ENCODE measurements at places on chromosomes 5 and 9.

DNA sequence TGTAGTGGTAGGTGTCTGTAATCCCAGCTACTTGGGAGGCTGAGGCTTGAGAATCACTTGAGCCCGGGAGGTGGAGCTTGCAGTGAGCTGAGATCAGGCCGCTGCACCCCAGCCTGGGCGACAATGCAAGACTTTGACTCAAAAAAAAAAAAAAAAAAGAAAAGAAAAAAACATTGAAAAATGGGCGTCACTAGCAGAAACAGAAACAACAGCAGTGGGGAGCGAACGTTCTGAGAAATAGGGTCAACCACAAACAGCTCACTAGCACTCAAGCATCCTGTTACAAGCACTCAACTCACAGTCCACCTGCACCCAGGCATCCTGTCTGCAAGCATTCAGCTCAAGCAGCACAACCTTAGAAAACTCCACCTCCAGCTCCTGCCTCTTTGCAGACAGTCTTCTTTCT is 17.2 kb downstream of the TRIM14 start:
- DNase-seq: no peak

GRCh38 chr5:9930156-9930555 is 300.0 kb upstream of the TAS2R1 start:
- no peak for DNase-seq

DNA sequence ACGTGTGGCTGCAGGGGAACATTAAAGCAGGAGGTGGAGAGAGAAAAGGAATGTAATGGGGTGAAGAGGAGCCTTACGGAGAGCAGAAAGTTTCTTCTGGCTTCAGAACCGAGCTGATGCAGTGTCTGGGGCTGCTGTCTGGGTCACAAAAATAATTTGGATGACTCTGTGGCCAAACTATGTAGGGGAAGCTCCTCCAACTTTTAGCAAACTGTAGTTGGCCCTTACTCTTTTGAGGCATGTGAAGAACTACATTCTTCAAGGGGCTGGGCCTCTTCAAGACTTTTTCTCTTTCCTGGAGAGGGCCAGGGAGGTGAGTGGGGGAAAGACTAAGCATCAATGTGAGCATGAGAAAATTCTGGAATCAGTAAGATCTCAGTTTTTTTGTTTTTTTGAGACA is 31.9 kb upstream of the SPARC start:
- no peak for DNase-seq

GRCh38 chr9:3862561-3862960 is 336.8 kb upstream of the RFX3 start:
- no peak for DNase-seq

GRCh38 chr5:118919016-118919415 is 69.3 kb downstream of the DTWD2 start:
- no peak for DNase-seq

DNA sequence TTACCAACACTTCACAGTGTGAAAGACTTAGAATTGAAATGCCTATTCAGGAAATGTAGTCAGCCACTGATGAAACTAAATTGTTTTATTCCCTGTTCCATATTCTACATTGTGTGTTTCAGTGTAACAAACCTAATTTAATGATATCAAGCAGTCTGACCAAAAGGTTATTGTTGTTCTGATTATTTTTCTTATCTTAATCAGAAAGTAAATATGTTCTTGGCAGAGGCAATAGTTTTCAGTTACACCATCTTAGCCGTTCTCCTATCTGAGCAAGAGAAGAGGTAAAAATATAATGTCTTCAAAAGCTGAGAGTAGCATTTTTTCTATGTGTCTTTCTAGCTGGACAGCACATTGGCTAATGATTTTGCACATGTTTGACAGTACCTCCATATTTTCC is 17.1 kb downstream of the CDC26 start:
- DNase-seq: no peak

- DNase-seq: no peak
Measured at GRCh38 chr5:119453040-119453373, 710 bp downstream of the HSD17B4 start.

GRCh38 chr5:109709225-109709624 is 19.5 kb downstream of the MAN2A1 start:
- DNase-seq: no peak

GRCh38 chr5:57012511-57012910 is 60.6 kb upstream of the MIER3 start:
- no peak for DNase-seq

- DNase-seq: no peak
Measured at GRCh38 chr5:88536146-88536545, 267.5 kb upstream of the TMEM161B start.

DNA sequence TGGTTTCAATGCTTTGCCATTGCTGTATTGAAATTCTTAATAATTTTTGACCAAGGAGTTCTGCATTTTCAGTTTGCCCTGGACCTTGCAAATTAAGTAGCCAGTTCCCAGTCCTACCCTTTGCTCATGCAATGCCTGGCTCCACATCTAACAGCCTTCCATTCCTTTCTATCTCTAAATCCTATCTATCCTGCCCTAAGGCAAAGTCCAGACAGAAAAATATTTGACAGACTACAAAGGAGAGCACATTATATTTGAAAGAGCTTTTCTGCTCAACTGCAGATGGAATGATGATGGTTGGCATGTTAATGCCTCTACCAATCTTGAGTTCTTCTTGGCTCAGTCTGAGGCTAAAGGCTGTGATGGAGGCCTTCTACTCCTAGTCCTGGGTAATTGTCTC is 15.5 kb downstream of the SLC22A4 start:
- no peak for DNase-seq

GRCh38 chr5:132639706-132640130 is 18.3 kb upstream of the IL13 start:
- DNase-seq: no peak

DNA sequence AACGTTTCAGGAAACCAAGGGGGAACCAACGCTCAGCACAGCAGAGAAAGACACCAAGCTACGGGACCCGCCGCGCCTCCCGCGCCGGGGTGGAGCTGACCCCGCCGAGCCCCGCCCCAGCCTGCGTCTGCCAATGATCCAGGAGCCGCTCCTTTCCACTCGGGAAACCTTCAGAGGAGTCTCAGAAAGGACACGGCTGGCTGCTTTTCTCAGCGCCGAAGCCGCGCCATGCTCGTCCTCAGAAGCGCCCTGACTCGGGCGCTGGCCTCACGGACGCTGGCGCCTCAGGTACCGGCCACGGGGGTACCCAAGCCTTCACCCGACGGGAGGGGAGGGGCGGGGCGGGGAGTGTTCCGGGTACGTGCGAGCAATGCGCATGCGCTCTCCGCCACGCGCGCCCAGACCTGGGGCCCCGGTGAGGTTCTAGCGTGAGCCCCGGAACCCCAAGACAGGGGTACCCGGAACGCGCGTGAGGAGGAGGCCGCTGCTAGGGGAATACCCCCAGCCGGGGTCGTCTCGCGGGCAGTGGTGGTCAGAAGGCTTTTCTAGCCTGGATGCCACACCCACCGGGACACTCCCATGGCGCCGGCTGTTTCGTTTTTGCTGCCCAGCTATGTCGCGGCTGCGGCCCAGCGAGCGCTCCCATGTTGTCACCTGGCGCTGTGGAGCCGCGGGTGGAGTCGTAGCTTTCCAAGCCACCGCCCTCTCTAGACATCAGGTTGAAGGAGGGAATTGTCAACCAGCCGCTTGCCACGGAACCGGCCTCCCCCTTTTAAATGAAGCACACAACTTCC is at the start of gene NIPSNAP3A:
TSS of gene NIPSNAP3A (plus strand) at position 119 of the 794 bp plus-strand sequence. CDS start at position 229, 110 bp downstream.
- peak; percentile 42 for DNase-seq

- no peak for DNase-seq
Measured at GRCh38 chr5:138554143-138554542, 11.1 kb upstream of the ETF1 start.
